ENCODE measurements at places on chromosomes 1 and 21.

GRCh38 chr1:95984798-95985374 lies 736.7 kb upstream of the PTBP2 start:
- no peak for DNase-seq

DNA sequence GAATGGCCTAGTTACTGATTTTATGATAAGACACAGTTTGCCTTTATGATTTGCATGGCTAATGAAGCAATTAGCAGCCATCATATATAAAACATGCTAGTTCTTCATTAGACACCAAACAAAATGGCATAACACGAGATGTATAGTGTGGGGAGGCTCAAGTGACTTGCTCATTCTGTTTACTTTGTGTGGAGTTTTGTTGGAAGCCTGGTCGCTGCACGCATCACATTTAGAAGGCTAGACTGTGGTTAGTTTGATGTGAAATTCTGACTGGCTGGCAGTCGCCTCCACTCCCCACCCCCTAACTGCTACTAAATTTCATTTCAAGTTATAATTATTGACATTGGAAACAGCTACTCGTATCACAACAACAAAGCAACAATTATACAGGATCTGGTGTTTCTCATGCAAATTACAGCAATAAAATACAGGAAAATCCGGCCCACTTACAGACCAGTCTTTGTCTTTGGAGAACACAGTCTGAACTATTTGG lies 356.1 kb downstream of the LMO4 start:
- no peak for DNase-seq

DNA sequence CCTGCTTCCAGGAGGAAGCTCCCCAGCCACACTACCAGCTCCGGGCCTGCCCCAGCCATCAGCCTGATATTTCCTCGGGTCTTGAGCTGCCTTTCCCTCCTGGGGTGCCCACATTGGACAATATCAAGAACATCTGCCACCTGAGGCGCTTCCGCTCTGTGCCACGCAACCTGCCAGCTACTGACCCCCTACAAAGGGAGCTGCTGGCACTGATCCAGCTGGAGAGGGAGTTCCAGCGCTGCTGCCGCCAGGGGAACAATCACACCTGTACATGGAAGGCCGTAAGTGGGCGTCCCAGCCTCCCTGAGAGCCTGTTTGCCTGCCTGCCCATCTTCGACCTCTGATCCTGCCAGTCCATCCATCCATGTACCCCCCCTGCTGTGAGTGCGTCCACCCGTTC lies 3.6 kb downstream of the ECM1 start:
- DNase-seq: peak; percentile 44

DNA sequence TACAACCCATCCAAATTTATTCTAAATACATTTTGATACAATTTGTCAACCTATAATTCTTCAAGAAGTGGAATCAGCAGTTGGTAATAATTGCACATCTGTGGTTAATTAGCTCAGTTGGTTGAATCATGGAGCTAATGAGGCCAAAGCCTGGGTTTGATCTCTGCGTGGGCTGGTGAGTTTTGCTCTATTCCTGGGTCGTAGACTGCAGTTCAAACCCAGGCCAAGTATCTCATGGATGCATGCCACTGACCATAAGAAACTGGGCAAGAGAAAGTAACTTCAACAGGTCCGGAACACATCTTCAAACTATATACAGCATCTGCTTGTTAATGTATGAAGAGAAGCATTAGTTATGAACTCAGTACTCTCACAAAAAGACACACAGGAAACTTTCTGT lies 779.7 kb downstream of the USP25 start:
- DNase-seq: no peak

DNA sequence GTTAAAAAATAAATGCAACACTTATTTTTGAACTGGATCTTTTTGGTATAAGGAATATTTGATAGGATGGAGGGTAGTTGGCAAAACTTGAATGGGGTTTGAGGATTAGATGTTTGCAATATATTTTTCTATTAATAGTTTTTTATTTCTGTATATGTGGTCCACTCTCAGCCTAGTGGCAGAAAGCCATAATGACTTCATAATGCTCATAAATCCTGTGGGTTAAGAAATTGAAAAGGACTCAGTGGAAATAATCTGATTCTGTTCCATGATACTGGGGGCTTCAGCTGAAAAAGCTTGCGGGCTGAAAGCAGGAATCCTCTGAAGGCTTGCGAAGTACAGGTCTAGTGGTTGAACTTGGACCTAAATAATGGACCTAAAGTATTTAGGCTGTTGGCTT lies 1028.6 kb upstream of the PRMT6 start:
- DNase-seq: no peak

- no peak for DNase-seq
Measured at GRCh38 chr1:227942716-227943261, 4.9 kb downstream of the WNT9A start.

DNA sequence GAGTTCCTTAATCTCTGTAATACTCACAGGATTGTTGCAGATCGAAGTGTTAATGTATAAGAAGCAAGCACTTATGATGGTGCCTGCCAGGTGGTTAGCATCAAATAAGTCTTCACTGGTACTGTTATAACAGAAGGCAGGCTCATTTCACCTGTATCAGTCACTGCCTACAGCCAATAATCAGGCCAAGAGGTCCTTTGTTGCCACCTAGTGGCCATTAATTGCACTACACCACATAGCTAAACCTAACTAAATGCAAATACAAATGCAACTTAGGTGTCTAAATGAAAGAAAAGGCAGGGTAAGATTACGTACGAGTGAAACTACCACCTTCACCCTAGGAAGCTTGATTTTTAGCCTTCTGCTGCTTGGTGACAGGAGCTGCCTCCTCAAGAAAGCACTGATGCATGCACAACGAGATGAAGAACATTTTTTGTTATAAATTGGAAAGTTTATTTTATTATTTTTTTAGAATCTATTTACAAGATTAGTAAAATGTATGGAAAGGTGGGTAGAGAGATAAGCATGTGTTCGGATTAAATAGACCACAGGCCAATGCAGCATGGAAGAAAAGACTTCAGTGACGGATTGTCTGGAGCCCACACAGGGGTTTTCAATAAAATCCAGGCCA lies 334.8 kb upstream of the CAMK1G start:
- DNase-seq: peak; percentile 33

DNA sequence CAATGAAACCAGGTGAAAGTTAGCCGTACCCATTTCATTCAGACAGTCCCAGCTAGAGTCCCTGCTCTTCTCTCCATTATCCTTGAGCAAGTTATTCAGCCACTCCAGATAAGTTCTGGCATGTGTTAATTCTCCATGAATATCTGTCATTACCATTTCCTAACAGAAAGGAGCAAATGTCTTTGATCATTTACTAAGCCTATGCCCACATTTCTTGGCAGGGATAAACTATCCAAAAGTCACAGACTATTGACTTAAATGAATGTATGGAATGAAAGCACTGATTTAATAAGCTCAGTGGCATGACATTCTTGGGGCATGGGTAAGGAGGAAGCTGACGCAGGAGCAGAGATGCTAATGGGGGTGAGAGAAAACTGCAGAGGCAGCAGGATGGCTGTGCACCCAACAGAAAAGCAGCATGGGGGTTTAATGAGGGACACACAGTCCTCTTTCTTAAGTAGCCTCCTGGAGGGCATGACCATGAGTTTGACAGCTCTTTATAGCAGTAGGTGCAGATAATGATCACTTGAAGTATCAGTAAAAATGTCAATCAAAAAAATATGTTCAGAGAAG lies 17.6 kb upstream of the DHCR24 start:
- DNase-seq: no peak

- no peak for DNase-seq
Measured at GRCh38 chr1:100795646-100795985, 76.1 kb downstream of the VCAM1 start.

DNA sequence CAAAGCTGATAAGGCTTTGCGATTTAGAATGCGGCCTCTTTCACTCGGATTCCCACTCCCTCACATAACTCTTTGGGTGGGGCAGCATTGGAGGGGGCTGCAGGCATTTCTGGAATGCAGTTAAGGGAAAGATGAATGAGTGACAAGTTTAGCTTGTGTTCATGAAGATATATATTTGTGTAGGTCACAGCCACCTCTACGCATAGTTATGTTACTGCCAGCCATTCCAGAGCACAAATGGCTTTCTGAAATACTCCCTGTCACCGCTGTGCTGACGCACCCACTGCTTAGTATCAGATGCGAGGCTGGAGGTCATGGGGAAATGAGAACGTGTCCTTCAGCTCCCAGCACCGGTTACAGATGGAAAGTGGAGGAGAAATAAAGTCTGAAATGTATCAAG lies 54.1 kb upstream of the ATP1A1 start:
- DNase-seq: no peak

- no peak for DNase-seq
Measured at GRCh38 chr1:215992620-215993019, 425.5 kb downstream of the KCTD3 start.

- peak; percentile 44 for DNase-seq
Measured at GRCh38 chr1:50106095-50106761, 2.5 kb upstream of the ELAVL4 start.

DNA sequence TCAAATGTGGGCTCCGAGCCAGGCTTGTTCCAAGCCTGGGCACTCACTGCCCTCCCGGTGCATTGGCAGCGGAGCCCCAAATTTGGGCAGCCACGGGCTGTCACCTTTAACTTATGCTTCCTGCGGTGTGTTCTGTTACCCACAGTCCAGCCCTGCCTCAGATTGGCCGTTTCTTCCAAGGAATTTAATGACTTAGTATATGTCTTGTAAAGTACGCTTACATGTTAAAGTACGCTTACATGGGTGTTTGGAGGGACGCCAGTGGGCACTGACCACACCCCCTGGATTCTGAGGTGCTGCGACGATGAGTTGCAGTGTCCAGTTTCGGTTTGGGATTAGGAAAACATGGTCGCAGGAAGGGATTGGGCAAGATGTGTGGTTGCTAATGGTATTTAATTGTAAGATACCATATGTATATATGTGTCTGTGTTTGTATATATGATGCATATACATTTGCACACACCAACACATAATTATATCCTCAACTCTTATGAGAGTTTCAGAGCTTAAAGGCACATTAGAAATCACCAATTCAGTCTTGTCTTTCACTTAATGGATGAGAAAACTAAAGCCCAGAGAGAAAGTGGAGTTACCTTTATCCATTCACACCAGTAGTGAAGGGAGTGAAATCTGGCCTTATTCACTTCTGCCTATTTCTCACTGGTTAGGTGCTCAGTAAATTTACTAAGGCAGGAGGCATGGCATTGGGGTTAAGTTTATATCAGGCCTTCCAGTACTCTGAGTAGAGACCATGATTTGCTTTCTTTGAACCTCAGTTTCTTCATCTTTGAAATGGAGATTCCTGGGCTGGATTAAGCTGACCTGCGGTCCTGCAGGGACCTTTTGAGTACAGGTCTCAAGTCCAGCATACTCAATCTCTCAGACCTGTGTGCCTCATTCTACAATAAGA lies 1.0 kb downstream of the SMYD2 start:
- no peak for DNase-seq

DNA sequence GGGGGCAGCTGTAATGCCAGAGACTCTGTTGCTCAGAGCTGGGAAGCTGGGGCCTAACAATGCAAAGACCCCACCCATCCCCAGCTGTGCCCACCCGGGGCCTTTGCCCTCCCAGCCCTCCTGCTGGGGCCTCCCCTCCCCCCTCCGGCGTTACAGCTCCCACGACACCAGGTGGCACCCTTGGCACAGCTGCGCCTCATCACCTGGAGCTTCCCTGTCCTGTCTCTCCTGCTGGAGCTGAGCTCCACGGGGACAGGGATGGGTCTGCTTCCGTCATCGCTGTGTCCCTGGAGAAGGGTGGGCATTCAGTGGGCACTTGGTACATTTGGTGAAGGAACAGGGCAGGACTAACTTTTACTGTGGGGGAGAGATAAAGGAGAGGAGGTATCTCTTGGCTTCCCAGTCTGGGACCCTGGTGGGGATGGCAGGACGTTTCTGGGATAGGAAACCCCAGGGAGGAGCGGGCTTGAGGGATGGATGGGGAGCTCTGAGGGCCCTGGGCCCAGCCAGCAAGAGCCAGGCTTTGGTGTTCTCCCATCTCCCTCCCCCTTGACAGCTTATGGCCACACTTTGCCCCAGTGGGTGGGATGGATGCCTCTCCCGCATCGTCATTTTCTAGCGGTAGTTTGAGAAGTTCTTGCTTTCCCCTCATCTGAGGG lies 453.2 kb downstream of the PTPRU start:
- no peak for DNase-seq

DNA sequence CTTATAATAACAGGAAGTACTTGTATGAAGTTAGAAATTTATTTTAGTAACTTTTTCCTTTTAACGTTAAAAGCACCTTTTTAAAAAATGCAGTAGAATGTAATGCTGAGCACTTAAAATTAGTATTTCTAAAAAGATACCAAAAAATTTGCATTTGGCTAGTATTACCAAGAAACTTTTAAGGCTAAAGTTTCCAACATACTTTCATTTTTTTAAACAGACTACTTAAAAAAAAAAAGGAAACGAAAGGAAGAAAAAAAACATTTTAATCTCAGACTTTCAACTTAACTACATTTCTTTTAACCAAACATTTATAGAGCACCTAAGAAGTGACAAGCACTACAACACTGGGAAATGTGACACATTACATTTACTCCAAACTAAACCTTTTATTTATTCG lies 2.8 kb downstream of the ARID4B start:
- DNase-seq: no peak

DNA sequence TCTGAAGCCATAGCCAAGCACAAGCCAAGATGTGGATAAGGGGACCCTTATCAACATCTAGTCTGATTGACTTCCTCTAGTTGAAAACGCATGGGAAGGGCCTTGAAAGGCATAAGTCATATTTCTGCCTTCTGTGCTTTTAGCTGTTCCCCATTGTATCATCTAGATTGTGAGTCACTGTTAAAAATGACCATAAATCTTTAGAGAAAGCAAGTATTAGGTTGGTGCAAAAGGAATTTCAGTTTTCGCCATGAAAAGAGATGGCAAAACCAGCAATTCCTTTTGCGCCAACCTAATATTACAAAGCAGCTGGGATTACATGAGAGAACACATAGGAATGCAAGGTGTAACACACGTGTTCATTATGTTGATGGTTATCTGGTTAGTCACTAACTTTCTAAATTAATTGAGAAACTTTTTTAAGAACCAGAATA lies 63.6 kb downstream of the CLIC6 start:
- DNase-seq: no peak

DNA sequence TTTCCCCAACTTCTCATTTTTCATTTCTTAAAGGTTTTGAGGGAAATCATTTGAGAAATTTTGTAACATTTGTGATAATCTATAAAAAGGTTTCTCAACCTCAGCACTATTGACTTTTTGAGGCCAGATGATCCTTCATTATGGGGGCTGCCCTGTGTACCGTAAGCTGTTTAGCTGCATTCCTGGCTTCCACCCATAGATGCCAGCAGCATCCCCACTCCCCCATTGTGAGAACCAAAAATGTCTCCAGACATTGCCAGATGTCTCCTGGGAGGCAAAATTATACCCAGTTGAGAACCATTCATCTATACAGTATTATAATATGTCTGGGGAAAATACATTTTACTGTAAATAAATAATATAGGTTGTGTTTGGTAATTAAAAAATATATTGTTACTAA lies 146.0 kb downstream of the PBX1 start:
- DNase-seq: no peak

DNA sequence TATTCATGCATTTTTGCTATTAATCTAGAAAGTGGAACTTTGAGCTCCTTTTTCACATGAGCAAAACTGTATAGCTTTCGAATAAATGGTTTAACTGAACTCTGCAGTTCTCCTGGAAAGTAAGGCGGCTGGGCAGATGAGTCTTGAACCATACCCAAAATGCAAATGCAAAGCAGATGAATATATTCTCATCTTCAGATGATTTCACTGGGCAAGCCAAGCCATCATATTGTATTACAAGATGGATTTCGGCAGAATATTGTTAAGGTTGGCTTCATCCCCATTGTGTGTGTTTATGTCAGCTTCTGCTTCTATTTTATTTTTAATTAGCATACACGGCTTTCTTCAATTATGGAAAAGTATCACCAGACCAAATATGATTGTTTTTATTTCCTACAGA lies 209.6 kb downstream of the GREM2 start:
- DNase-seq: no peak

- DNase-seq: no peak
Measured at GRCh38 chr1:109762821-109763645, 690 bp downstream of the EPS8L3 start.
